ENCODE measurements at places on chromosomes 16 and 17.

GRCh38 chr16:22625967-22626366 is 115.3 kb downstream of the NPIPB5 start:
- no peak for DNase-seq

GRCh38 chr16:72091217-72091616 is 2.2 kb downstream of the TXNL4B start:
- no peak for DNase-seq

- DNase-seq: no peak
Measured at GRCh38 chr17:35931794-35932425, 1.3 kb upstream of the RDM1 start.

DNA sequence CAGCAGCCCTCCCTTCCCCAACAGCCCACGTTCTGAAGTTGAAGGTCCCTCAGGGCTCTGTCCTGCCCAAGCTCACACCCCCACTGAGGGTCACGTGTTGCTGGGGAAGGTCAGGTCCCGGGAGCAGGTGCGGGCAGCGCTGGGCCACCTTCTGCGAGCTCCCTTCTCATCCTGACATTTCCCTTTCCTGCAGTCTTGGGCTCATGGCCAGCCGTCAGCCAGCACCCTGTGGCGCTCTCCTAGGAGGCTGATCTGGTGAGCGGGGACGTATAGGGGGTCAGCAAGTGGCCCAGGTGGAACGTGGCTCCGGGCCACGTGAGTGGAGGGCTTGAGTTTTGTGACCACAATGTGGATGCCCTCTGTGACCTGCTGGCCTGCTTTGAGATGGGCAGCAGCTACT is 73.4 kb downstream of the RAP1GAP2 start:
- DNase-seq: no peak

DNA sequence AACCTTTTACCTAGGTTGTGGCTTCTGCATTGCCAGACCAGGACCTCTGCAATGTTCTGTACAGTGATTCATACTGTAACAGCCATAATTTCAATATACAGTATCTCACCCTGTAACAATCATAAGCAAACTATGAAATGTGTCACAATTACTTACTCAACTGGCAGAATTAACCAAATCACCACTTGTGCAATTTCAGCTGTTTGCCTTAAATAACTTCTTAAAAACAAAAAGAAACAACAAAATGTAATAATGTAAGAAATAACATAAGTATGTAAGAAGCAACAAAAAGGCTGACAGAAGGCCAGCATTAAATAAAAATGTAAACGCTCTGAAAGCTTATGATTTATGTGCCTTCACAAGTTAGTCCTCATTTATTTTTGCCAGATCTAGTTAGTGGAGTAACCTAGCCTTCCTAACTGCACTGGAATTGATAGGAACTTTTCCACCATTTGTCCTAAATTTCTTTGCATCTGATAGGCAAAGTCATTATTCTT is 96.9 kb downstream of the SKAP1 start:
- no peak for DNase-seq

DNA sequence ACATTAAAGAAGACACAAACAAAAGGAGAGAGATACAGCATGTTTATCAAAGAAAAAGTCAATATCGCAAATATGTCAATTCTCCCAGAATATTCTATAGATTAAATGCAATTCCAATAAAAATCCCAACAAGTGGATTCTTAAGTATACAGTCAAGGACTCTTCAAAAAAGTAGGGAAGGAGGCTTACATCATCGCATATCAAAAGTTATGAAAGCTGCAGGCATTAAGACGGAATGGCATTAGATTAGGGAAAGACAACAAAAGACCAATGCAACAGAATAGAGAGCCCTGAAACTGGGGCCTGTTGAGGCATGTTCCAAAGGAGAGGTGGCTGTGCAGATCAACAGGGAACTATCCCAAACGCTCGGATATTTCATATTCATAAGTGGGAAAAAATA is 76.0 kb downstream of the MARCHF10 start:
- no peak for DNase-seq

DNA sequence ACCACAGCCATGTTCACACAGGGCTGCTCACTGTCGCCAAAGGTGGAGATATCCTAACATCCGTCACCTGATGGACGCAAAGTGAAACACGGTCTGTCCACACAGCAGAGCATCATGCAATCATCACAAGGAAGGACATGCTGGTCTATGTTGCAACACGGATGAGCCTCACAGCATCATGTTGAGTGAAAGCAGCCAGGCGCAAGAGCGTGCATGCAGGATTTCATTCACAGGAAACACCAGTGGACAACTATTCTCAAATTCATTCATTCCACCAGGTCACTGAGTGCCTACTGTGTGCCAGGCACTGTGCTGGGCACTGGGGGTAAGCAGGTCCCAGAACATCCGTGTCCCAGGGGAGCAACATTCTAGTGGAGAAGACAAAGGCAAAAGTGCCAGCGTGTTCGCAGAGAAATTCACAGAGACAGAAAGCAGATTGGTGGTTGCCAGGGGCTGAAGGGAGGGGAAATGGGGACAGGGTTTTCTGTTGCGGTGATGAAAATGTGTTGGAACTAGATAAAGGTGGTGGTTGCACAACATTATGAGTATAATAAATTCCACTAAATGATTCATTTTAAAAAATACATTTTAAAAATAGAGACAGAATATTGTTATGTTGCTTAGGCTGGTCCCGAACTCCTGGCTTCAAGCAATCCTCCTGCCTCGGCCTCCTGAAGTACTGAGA is 22.7 kb upstream of the KCNJ12 start:
- DNase-seq: no peak

GRCh38 chr17:55710410-55710809 is 12.3 kb downstream of the TMEM100 start:
- DNase-seq: no peak

DNA sequence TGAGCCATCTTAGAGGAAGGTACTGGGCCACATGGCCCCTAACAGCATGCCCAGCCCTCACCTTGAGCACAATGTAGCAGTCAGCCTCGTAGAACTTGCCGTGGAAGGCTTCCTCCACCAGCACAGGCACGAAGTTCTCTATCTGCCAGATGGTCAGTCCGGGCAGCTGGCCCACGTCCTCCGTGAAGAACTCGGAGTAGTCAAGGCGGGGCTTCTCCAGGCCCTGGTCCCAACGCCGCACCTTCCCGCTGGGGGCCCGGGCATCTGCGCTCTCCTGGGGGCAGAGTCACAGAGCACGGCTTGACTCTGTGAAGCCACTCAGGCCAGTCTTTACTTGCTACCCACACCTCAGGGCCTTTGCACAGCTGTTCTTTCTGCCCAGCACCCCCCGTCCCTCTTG is 7.3 kb downstream of the FLII start:
- no peak for DNase-seq

DNA sequence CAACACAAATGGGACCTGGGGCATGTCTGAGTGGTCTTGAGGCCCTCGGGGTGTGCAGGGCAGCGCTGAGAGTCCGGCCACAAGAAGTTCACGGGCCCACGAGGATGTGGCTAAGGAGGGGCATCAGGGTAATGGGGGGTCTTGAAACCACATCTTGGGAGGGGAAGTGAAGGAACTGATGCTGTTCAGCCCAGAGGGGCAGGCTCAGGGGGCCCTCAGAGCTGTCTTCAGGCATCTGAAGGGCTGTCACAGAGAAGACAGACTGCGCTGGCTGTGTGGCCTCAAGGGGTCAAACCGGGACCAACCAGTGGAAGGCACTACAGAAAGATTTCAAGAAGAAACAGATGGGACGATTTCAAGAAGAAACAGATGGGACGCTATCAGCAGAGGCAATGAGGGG is 45.1 kb downstream of the ZNF423 start:
- no peak for DNase-seq

DNA sequence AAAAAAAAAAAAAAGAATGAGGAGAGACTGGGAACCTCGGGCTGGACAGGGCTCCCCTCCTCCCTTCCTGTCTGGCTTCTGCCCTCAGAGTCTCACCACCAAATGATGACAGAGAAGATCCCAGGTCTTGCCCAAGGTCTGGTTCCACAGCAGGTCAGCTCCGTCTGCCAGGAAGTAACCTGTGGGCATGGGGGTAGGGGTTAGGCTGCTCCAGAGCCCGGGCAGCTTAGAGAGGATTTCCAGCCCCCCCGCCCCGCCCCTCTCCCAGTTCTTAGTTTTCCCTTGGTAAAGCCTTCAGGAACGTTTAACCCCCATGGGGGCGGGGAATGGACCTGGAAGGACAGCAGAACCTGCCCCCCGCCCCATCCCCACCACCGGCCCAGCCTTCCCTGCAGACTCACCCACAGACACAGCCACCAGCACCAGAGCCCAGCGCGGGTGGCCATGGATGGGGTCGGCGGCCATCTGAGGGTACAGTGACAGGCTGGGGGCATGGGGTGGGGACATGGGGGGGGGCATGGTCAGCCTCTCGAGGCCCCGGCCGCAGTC is 700 bp downstream of the TLCD2 start:
- no peak for DNase-seq

GRCh38 chr17:79774561-79774975 is 3.4 kb upstream of the CBX2 start:
- DNase-seq: no peak

- no peak for DNase-seq
Measured at GRCh38 chr16:23048164-23048563, 101.1 kb downstream of the USP31 start.

DNA sequence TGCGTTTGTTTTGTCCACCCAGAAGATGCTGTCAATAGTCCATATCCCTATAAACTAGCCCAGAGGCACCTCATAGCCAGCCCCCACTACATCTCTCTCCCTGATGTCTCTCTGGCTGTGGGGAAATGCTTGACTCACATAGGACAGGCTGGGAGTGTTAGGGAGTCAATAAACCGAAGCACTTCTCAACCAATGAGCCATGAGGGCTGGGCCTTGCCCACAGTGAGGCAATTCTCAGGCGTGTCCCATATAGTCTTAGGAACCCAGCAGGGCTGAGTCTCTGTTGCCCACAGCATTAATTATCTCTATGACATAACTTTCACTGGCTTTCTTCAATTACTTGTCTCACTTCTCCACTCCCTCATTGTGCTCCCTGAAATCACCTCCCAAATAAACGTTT is 387.3 kb upstream of the CDH11 start:
- DNase-seq: no peak

Measured in amygdala (tissue), 56 donors.